ENCODE measurements at places on chromosomes 6 and 20. TPM values are rescaled to one million over a fixed set of nuclear protein-coding genes. Genes with fewer than 3 reads are reported as not detected.

Gene CEP57L1
- total RNA-seq, result 19.3 TPM

Gene DDX43
- not detected for total RNA-seq

Gene WFDC2
- total RNA-seq, result 304 TPM

Gene UNC93A
- 3.1 TPM for total RNA-seq

Gene SMIM28
- 0.33 TPM for total RNA-seq

Gene POPDC3
- total RNA-seq, result 6.4 TPM

Gene REM1
- total RNA-seq, result not detected

Gene RHAG
- total RNA-seq, result not detected

Gene OPN5
- total RNA-seq, result not detected

Gene SSTR4
- total RNA-seq, result not detected

Gene RIMS4
- 4.3 TPM for total RNA-seq

DNA sequence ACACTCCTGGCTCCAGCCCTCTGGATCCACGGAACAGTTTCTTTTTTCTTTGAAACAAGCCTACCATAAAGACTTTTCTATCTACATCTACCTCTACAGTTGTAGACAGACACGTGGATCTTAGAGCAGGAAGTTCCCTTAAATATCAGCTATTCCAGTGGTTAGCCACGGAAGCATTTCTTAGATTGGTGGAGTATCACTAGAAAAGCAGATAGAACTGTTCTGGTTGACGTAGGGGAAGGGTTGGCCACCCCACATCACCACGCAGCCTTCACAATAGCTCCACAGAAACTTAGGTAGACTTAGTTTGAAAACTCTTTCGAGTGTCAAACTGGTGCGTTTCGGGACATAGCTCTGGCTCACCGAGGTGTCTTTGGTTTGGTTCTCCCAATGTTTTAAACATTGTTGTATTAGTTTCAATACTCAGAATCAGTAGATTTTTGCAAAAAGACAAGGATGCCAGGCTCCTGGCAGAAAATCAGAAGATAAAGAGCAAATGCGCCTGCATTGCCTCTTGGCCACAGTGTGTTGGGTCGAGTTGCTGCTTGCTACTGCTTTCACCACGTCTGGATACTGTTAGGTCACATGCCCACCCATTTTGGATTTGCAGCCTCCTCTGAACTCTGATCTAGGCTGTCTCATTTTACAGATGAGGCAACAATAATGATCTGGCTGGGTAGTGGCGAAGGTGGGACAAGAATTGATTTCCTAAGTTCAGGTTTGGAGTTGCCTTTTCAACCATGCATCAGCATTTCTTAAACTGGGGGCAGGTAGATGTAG lies 71.5 kb upstream of the DTNBP1 start:
- no peaks in the 10 kb centered on the region for H3K4me1 ChIP-seq
- no peaks in the 10 kb centered on the region for H3K27me3 ChIP-seq
- no peak overlapping the region for H3K27ac ChIP-seq
- no peak for DNase-seq
- H3K4me3 ChIP-seq, result no peak overlapping the region
- H3K36me3 ChIP-seq, result no peaks in the 10 kb centered on the region

DNA sequence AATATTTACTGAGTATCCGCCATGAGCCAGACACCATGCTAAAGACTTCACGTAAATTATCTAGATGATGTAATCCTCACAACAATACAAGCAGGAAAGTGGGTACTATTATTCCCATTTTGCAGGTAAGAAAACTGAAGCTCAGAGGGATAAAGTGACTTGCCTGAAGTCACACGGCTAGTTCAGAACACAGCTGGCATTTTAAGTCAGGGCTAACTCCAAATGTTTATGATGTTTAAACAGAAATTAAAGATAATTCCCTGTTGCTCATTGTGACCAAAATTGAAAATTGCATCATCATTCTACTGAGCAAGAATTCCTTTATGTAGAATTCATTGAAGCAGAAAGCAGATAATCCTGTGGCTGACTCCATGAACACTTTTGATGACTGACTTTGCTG lies 71.3 kb upstream of the STXBP5 start:
- no peak for DNase-seq
- no peaks in the 10 kb centered on the region for H3K27me3 ChIP-seq
- H3K27ac ChIP-seq, result no peak overlapping the region
- no peak overlapping the region for H3K4me3 ChIP-seq
- no peaks in the 10 kb centered on the region for H3K4me1 ChIP-seq

- peak; percentile 87 for DNase-seq
- H3K27ac ChIP-seq, result peak overlapping the region; percentile 62
- H3K4me3 ChIP-seq, result peak overlapping the region; percentile 94
- no peaks in the 10 kb centered on the region for H3K27me3 ChIP-seq
- H3K4me1 ChIP-seq, result peaks cover 15% of the 10 kb centered on the region
Observed at GRCh38 chr20:47785854-47786764, 828 bp upstream of the SULF2 start.

DNA sequence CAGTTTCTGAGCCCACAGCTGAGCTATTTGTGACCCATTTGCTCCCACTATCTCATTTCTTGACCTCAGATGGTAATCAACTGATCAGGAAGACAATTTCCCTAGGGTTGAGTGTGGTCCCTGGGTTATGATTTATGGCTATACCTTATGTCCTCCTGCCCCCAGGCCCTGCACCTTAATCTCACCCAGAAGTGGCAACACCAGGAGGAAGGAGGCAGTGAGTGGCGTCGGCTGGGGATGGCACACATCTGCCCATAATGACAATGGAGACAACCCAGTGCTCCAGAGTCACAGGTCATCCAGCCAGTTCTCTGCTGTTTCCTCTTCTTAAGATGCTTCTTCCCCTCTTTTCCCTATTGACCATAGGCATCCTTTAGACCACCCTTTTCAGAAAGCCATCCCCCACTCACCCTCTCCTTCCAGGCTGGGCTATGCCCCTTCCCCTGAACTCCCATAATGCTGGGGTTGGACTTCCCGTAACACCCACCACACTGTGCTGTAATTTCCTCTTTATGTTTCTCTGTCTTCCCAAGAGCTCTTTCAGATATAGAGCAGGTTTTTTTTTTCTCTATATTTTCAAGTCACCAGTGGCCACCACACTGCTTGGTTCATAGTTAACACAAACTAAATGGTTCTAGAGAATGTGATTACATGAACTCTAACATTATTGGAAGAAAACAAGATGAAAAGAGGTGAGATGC lies 8.0 kb downstream of the TRIM10 start:
- no peak overlapping the region for H3K4me3 ChIP-seq
- H3K27me3 ChIP-seq, result peaks cover 12% of the 10 kb centered on the region
- no peaks in the 10 kb centered on the region for H3K4me1 ChIP-seq
- H3K27ac ChIP-seq, result no peak overlapping the region

GRCh38 chr6:25660512-25660911 lies 8.5 kb downstream of the SCGN start:
- DNase-seq, result no peak
- H3K4me1 ChIP-seq, result no peaks in the 10 kb centered on the region
- no peak overlapping the region for H3K27ac ChIP-seq

GRCh38 chr6:28657381-28657768 lies 131.7 kb downstream of the GPX5 start:
- H3K27me3 ChIP-seq, result no peaks in the 10 kb centered on the region
- peak overlapping the region; percentile 93 for H3K4me3 ChIP-seq
- no peak overlapping the region for H3K27ac ChIP-seq
- no peaks in the 10 kb centered on the region for H3K36me3 ChIP-seq
- no peaks in the 10 kb centered on the region for H3K4me1 ChIP-seq

- no peak for DNase-seq
- no peaks in the 10 kb centered on the region for H3K36me3 ChIP-seq
- H3K4me3 ChIP-seq, result peak overlapping the region; percentile 82
- peaks cover 6% of the 10 kb centered on the region for H3K27me3 ChIP-seq
- H3K4me1 ChIP-seq, result no peaks in the 10 kb centered on the region
Observed at GRCh38 chr6:124963416-124963785, 1.2 kb downstream of the RNF217 start.

DNA sequence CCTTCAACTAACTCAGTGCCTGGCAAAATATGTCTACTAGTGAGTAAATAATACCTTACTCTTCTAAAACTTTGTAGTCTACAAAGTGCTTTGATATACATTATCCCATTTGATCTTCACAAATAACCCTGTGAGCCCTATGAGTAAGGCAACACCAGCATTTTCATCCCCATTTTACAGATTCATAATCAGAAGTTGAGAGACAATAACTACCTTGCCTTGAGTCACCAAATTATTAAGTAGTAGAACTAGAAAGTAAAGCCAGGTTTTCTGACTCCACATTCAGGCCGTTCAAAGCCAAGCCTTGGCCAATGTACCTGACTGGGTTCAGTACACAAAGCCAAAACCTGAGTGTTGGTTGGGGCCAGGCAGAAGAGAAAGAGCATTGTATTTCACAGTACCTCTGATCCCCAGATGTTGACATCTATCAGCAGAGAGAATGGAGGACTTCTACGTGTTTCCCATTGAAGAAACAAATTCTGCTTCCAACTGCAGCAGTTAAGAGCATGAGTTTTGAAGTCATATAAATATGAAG lies 111.3 kb upstream of the LGSN start:
- H3K4me1 ChIP-seq, result no peaks in the 10 kb centered on the region
- no peak overlapping the region for H3K27ac ChIP-seq
- no peak for DNase-seq
- H3K36me3 ChIP-seq, result no peaks in the 10 kb centered on the region
- no peak overlapping the region for H3K4me3 ChIP-seq
- no peaks in the 10 kb centered on the region for H3K27me3 ChIP-seq

- no peak for DNase-seq
- H3K36me3 ChIP-seq, result no peaks in the 10 kb centered on the region
- no peak overlapping the region for H3K4me3 ChIP-seq
- H3K4me1 ChIP-seq, result no peaks in the 10 kb centered on the region
Observed at GRCh38 chr6:93644611-93645010, 225.3 kb upstream of the EPHA7 start.

GRCh38 chr6:47780510-47781356 lies 1.1 kb upstream of the OPN5 start:
- H3K4me3 ChIP-seq, result no peak overlapping the region
- no peak overlapping the region for H3K27ac ChIP-seq
- peak; percentile 77 for DNase-seq
- no peaks in the 10 kb centered on the region for H3K27me3 ChIP-seq
- no peaks in the 10 kb centered on the region for H3K4me1 ChIP-seq
- H3K36me3 ChIP-seq, result no peaks in the 10 kb centered on the region

DNA sequence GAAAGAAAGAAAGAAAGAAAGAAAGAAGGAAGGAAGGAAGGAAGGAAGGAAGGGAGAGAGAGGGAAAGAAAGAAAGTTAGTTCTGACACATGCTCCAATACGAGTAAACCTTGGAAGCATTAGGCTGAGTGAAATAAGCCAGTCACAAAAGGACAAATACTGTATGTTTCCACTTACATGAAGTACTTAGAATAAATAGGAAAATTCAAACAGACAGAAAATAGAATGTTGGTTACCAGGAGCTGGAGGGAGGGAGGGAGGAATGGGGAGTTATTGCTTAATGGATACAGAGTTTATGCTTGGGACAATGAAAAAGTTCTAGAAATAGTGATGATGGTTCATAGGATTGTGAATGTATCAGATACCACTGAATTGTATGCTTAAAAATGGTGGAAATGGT lies 75.2 kb upstream of the CDH4 start:
- H3K27ac ChIP-seq, result no peak overlapping the region
- H3K36me3 ChIP-seq, result no peaks in the 10 kb centered on the region
- peaks cover 15% of the 10 kb centered on the region for H3K27me3 ChIP-seq
- H3K4me3 ChIP-seq, result no peak overlapping the region
- no peaks in the 10 kb centered on the region for H3K4me1 ChIP-seq

- no peak for DNase-seq
- no peaks in the 10 kb centered on the region for H3K4me1 ChIP-seq
- no peak overlapping the region for H3K27ac ChIP-seq
- no peaks in the 10 kb centered on the region for H3K27me3 ChIP-seq
- no peaks in the 10 kb centered on the region for H3K36me3 ChIP-seq
Observed at GRCh38 chr6:151269321-151269995, 29.7 kb downstream of the AKAP12 start.

- no peak overlapping the region for H3K27ac ChIP-seq
- no peaks in the 10 kb centered on the region for H3K27me3 ChIP-seq
- H3K4me1 ChIP-seq, result no peaks in the 10 kb centered on the region
- no peaks in the 10 kb centered on the region for H3K36me3 ChIP-seq
- no peak overlapping the region for H3K4me3 ChIP-seq
Observed at GRCh38 chr20:23582293-23582692, 14.0 kb upstream of the CST9L start.

GRCh38 chr20:58647796-58648501 lies 3.1 kb upstream of the STX16 start:
- no peak overlapping the region for H3K27ac ChIP-seq
- H3K4me3 ChIP-seq, result no peak overlapping the region
- no peaks in the 10 kb centered on the region for H3K4me1 ChIP-seq
- H3K27me3 ChIP-seq, result no peaks in the 10 kb centered on the region
- peak; percentile 36 for DNase-seq
- no peaks in the 10 kb centered on the region for H3K36me3 ChIP-seq

- DNase-seq, result no peak
- H3K27me3 ChIP-seq, result no peaks in the 10 kb centered on the region
- H3K27ac ChIP-seq, result no peak overlapping the region
Observed at GRCh38 chr20:52405417-52405816, 213.8 kb upstream of the ZFP64 start.

- peak; percentile 41 for DNase-seq
- no peaks in the 10 kb centered on the region for H3K27me3 ChIP-seq
- no peaks in the 10 kb centered on the region for H3K4me1 ChIP-seq
- no peak overlapping the region for H3K27ac ChIP-seq
- H3K36me3 ChIP-seq, result no peaks in the 10 kb centered on the region
Observed at GRCh38 chr6:296151-297122, 4.2 kb downstream of the DUSP22 start.

DNA sequence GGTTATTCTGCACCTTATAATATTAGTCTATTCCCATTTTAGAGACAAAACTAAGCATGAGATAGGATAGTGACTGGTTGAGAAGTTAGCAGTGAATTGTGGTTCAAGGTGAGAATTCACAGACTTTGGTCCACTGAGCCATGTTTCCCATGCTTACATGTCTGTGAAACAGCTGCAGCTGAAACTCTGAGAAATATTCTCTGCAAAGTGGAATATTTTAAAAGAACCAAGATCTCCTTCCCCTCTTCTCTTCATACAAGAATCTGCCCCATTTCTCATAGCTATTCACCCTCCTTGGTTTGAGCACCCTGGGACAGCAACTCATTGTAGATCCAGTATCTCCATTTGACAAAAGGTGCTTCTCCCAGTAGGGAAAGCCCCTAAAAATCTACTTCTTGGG lies 70.2 kb upstream of the TMEM170B start:
- no peaks in the 10 kb centered on the region for H3K36me3 ChIP-seq
- H3K27me3 ChIP-seq, result no peaks in the 10 kb centered on the region
- DNase-seq, result no peak
- no peaks in the 10 kb centered on the region for H3K4me1 ChIP-seq
- no peak overlapping the region for H3K27ac ChIP-seq
- no peak overlapping the region for H3K4me3 ChIP-seq

GRCh38 chr6:112466373-112467151 lies 119.4 kb downstream of the RFPL4B start:
- no peaks in the 10 kb centered on the region for H3K27me3 ChIP-seq
- no peak for DNase-seq
- no peak overlapping the region for H3K4me3 ChIP-seq
- H3K36me3 ChIP-seq, result no peaks in the 10 kb centered on the region

Measured in endodermal cell (in vitro differentiated cells).